ENCODE measurements at places on chromosomes 4 and X.

DNA sequence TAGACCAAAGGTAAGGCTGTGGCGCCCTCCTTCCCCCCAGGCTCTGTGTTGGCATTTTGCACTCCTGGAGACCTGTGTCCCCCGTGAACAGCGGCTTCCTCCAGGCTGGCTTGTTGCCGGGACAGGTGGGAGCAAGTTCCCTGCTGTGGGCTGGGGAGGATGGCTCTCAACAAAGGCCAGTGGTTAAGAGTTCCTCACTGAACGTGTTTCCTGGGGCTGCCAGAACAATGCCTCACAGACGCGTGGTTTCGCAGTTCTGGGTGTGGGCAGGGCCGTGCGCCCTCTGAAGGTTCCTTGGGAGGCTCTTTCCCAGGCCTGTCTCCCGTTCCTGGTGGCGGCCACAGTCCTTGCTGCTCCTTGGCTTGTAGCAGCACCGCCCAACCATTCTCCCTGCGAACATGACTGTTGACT is 33.4 kb downstream of the NELFA start:
- H3K27me3 ChIP-seq, result no peaks in the 10 kb centered on the region
- DNase-seq, result no peak
- H3K27ac ChIP-seq, result no peak overlapping the region
- no peaks in the 10 kb centered on the region for H3K4me1 ChIP-seq
- peaks cover 98% of the 10 kb centered on the region for H3K36me3 ChIP-seq

GRCh38 chr4:80709082-80709869 is 321.2 kb upstream of the BMP3 start:
- H3K27ac ChIP-seq, result no peak overlapping the region
- no peaks in the 10 kb centered on the region for H3K27me3 ChIP-seq
- H3K4me3 ChIP-seq, result no peak overlapping the region
- no peaks in the 10 kb centered on the region for H3K4me1 ChIP-seq
- H3K36me3 ChIP-seq, result no peaks in the 10 kb centered on the region
- DNase-seq, result no peak

- no peaks in the 10 kb centered on the region for H3K27me3 ChIP-seq
- H3K4me3 ChIP-seq, result no peak overlapping the region
- DNase-seq, result no peak
- H3K27ac ChIP-seq, result no peak overlapping the region
Observed at GRCh38 chrX:87063642-87064041, 454.0 kb upstream of the KLHL4 start.

DNA sequence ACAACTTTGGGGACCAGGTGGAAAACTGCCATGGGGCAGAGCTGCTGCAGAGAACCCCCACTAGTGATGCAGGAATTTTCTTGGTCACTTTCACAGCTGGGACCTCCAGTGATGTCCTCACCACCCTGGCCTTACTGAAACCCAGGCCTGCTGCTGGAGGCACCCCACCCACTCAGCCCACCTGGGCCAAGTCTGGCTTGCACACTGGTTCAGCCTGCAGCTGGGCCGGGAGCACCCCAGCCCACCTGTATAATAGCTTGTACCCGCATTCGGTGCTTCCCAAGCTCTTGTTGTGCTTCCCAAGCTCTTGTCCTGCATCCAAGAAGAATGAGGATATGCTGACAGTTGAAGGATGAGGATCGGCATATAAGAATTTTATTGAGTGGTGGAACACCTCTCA is 86.4 kb upstream of the ZMAT1 start:
- no peaks in the 10 kb centered on the region for H3K36me3 ChIP-seq
- H3K4me1 ChIP-seq, result no peaks in the 10 kb centered on the region
- no peaks in the 10 kb centered on the region for H3K27me3 ChIP-seq
- no peak overlapping the region for H3K4me3 ChIP-seq
- H3K27ac ChIP-seq, result no peak overlapping the region

DNA sequence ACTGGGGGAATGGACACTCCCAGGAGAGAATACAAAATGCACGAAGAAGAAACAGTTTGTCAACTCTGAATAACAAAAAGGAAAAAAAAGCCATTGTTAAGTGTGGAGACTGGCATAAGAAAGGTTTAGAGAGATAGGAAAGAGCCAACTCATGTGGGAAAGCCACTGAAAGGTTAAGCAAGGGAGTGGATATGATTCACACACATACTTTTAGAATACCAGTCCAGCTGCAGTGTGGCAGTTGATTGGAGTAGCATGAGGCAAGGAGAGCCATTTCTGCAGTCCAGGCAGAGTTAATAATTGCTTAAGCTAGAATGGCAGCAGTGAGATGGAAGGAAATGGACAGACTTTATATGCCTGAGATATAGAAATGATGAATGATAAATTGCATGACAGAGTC is 36.9 kb upstream of the ADAD1 start:
- H3K27ac ChIP-seq, result no peak overlapping the region
- H3K36me3 ChIP-seq, result peaks cover 2% of the 10 kb centered on the region
- no peak overlapping the region for H3K4me3 ChIP-seq
- H3K4me1 ChIP-seq, result no peaks in the 10 kb centered on the region
- H3K27me3 ChIP-seq, result no peaks in the 10 kb centered on the region

DNA sequence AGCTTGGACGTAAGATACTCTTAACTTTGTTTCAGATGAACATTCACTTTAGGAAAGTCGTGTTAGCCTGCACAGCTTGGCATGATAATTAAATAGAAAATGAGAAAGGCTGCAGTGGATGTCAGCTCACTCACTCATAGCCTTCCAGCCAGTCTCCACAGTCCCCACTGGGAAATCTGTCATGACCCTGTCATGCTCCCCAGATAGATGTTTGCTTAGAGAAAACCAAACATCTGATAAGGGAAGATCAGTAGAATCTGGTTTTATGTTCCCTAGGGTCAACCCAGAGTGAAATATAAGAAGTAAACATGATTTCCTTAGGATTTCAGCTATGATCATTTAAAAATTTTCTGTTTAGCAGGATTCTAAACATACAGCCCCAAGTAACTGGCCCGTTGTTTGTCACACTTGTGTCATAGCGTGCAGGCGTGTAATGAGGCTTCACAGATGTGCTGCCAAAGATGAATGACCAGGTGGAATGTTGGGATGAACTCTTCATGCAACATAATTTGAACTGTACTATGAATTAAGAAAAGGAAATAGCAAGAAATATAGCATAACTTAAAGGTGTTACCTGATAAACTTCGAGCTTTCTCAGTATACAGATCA is 180.1 kb downstream of the BANK1 start:
- no peak overlapping the region for H3K27ac ChIP-seq
- no peaks in the 10 kb centered on the region for H3K4me1 ChIP-seq
- DNase-seq, result no peak
- H3K27me3 ChIP-seq, result no peaks in the 10 kb centered on the region
- no peak overlapping the region for H3K4me3 ChIP-seq
- H3K36me3 ChIP-seq, result no peaks in the 10 kb centered on the region

DNA sequence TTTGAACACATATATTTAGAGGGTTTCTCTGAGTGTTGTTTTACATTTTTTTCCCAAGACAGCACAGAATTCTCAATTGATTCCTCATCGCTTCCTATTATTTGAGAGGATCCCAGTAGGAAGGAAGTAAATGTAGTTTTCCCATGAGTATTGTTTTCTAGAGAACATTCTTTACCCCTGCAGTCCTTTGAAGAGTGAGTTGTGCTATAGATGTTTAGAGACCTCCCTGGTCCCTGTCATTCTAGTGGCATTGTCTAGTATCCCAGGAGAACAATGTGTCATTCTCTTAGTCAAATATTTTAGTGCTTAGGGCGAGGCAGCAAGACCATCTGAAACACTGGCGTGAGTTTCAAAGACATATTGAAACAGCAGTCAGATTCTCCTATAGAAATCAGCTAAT is 32.5 kb downstream of the SORBS2 start:
- no peaks in the 10 kb centered on the region for H3K27me3 ChIP-seq
- H3K36me3 ChIP-seq, result no peaks in the 10 kb centered on the region
- DNase-seq, result no peak
- no peak overlapping the region for H3K4me3 ChIP-seq
- no peak overlapping the region for H3K27ac ChIP-seq
- peaks cover 17% of the 10 kb centered on the region for H3K4me1 ChIP-seq

- no peaks in the 10 kb centered on the region for H3K36me3 ChIP-seq
- H3K4me3 ChIP-seq, result no peak overlapping the region
- H3K4me1 ChIP-seq, result no peaks in the 10 kb centered on the region
- DNase-seq, result no peak
- no peaks in the 10 kb centered on the region for H3K27me3 ChIP-seq
Observed at GRCh38 chrX:55240788-55241340, 20.7 kb downstream of the PAGE5 start.

- DNase-seq, result no peak
- H3K4me1 ChIP-seq, result no peaks in the 10 kb centered on the region
- no peak overlapping the region for H3K27ac ChIP-seq
- no peaks in the 10 kb centered on the region for H3K36me3 ChIP-seq
Observed at GRCh38 chr4:77493829-77494551, 111.6 kb upstream of the CXCL13 start.

DNA sequence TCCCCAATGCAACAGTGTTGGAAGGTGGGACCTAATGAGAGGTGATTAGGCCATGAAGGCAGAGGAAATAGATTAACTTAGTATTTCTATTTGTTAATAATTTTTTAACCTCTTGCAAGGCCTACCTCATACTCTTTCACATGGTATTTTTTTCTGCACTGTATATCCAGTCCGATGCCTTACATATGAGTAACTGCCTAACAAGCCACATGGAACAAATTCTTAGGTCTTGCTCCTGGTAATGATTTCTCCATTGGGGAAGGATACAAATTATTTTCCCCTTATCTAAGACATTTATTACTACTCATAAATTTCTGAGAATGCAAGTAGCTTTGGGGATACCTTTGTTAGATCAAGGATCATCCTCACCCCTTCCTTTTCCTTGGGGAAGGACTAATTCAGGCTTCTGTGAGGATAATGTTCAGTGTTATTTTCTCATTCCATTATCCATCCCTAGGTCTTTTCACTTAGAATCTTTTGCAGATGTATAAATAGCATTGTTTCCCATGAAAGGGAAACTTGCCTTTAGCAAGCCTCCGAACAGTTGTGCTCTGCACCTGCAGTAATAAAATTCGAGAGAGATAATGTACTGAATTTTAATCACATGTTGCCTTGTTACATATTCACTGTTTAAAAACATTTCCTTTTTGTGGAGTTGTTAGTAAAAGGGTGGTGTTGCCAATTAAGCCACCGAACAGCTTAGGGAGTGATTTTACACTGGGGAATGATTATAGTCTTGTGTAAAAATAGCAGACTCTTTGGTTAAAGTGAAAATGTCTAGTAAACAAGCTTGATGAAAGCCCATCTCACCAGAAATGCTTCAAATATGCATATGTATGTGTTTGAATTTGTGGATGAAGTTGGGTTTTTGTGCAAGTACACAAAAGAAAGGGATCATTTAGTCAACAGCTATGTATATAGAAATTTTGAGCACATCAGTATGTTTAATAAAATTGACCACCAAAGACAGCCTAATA is 89.9 kb downstream of the CFAP299 start:
- no peak overlapping the region for H3K27ac ChIP-seq
- DNase-seq, result no peak
- no peak overlapping the region for H3K4me3 ChIP-seq
- H3K27me3 ChIP-seq, result no peaks in the 10 kb centered on the region
- H3K4me1 ChIP-seq, result peaks cover 4% of the 10 kb centered on the region

DNA sequence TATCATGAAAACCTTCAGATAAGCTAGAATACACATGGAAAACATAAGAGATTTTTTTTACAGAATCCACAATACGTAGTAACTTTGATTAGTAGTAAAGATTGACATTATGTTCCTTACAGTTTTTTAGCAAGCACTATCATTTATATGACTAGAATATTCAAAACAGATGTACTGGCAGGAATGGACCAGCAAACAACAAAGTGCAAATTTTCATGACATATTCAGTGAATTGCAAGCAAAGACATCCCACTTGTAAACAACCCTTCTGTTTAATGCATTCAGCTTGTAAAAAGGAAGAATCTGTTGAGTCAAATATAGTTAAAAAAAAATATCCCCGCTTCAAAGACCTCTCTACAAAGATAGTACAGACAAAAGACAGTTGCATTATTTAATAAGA is 403.7 kb upstream of the TRAM1L1 start:
- H3K4me3 ChIP-seq, result no peak overlapping the region
- H3K36me3 ChIP-seq, result no peaks in the 10 kb centered on the region
- H3K4me1 ChIP-seq, result no peaks in the 10 kb centered on the region
- H3K27ac ChIP-seq, result no peak overlapping the region

GRCh38 chr4:156615066-156615531 is 356.5 kb downstream of the PDGFC start:
- H3K27me3 ChIP-seq, result no peaks in the 10 kb centered on the region
- DNase-seq, result no peak
- no peak overlapping the region for H3K4me3 ChIP-seq

DNA sequence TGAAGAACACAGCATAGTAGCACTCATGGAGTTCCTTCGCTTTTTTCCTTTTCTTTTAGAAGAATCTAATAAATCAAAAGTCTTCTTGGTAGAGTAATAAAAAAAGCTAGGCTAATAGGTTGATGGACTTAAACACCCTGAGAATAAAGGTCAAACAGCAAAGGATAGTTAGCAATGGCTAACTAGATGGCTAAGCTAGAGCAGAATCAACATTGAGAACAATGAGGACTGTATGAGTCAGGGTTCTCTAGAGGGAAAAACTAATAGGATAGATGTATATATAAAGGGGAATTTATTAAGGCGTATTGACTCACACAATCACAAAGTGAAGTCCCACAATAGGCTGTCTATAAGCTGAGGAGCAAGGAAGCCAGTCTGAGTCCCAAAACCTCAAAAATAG is 550.9 kb downstream of the GLUD2 start:
- H3K36me3 ChIP-seq, result no peaks in the 10 kb centered on the region
- H3K27ac ChIP-seq, result no peak overlapping the region
- DNase-seq, result no peak
- H3K4me3 ChIP-seq, result no peak overlapping the region
- H3K27me3 ChIP-seq, result no peaks in the 10 kb centered on the region

GRCh38 chrX:19832191-19832965 is 55.0 kb downstream of the SH3KBP1 start:
- no peaks in the 10 kb centered on the region for H3K27me3 ChIP-seq
- H3K4me3 ChIP-seq, result no peak overlapping the region
- H3K27ac ChIP-seq, result no peak overlapping the region
- H3K36me3 ChIP-seq, result no peaks in the 10 kb centered on the region
- no peaks in the 10 kb centered on the region for H3K4me1 ChIP-seq
- DNase-seq, result no peak

DNA sequence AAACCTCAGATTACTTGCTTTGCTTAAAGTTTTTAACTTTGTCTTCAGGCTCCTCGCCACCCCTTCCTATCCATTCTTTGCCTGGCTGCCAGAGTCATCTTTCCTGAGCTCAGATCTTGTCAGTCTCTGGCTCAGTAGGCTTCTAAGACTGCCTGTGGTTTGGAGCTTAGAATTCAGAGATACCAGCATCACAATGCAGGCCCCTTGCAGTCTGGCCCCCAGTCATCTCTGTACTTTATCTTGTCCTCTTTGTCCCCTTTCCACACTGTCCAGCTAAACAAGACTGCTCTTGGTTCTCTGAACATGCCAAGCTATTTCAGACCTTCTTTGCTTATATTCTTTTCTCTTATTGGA is 3.0 kb downstream of the KIAA0232 start:
- no peak overlapping the region for H3K4me3 ChIP-seq
- H3K36me3 ChIP-seq, result no peaks in the 10 kb centered on the region
- H3K27ac ChIP-seq, result no peak overlapping the region
- no peak for DNase-seq
- peaks cover 68% of the 10 kb centered on the region for H3K4me1 ChIP-seq
- no peaks in the 10 kb centered on the region for H3K27me3 ChIP-seq
